ENCODE measurements at places on chromosomes 2 and 18.

GRCh38 chr18:9804517-9805104 is 81.2 kb upstream of the TXNDC2 start:
- DNase-seq: no peak

- DNase-seq: no peak
Measured at GRCh38 chr2:239058766-239059165, 210.9 kb downstream of the TWIST2 start.

DNA sequence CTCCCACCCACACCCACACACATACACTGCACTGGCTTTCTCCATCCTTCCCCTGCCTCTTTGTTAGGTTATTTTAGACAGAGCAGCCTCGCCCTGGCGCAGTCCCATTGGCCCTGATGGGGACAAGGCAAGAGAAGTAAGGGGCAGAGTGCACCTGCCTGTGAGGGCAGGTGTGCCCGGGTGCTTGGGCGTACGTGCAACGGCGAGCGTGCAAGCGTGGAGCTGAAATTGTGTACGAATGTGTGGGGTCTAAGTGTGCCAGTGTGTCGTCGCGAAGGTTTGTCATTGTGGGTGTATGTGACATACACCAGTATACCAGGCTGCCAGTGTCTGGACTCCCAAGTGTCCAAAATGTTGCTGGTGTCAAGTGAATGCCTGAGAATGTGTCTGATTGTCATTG is 544 bp downstream of the LRATD1 start:
- no peak for DNase-seq

DNA sequence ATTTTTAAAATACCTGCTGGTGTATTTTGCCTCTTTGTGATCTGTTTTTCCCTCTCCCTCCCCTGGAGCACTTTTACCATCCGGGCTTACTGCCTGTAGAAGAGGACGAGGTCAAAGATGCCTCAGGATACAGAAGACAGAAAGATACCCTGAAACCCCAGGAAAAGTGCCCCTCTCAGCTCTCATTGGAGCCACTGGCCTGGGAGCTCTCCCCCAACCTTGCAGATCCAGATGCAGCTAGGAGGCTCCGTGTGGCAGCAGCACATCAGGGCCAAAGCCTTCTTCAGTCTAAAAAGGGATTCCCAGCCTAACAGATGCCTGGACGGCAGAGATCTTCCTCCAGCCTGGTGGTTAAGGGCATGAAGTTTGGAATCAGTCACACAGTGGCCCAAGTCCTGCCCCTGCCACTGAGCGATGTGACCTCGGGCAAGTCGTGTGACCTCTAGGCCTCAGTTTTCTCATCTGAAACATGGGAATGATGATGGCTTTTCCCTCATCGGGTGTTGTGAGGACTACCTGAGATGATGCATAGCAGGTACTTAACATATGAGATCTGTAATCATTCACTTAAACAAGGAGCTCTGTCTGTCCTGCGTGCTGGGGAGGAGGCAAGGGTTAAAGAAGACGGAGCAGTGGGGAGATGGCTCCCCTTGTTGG is 239.4 kb downstream of the DYSF start:
- no peak for DNase-seq

DNA sequence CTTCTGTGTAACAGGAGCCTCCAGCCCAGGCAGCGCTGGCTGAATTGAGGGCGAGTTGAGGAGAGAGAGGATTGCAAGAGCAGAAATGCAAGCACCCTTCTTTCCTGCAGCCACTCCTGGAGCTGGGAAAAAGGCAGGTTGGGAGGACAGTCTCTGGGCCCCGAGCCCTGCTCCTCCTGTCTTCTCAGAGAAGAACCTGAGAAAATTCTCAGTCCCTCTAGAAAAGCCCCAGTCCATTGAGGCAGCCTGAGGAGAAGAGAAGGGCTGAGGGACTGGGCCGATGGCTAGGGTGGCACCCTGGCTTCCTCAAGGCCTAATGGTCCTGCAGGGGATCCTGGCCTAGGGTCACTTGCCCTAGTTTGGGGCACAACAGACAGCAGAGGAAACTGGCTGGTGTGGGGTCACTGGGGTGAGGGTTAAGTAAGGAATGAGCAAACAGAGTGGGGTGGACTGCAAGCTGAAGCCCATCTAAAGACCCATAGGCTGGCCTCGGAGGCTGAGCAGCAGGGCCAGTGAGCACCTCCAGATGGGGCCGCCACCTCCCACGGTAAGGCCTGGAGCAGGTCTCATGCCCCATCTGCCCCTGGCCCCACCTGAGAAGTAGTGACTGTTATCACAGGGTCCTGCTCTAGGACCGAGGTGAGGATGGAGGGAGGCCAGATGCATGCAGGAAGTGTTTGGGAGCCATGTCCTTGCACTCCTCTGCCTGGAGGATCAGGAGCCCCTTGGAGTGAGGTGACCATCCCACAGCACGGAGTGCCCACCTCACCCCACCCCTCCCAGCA is 12.4 kb downstream of the CIB4 start:
- DNase-seq: no peak

DNA sequence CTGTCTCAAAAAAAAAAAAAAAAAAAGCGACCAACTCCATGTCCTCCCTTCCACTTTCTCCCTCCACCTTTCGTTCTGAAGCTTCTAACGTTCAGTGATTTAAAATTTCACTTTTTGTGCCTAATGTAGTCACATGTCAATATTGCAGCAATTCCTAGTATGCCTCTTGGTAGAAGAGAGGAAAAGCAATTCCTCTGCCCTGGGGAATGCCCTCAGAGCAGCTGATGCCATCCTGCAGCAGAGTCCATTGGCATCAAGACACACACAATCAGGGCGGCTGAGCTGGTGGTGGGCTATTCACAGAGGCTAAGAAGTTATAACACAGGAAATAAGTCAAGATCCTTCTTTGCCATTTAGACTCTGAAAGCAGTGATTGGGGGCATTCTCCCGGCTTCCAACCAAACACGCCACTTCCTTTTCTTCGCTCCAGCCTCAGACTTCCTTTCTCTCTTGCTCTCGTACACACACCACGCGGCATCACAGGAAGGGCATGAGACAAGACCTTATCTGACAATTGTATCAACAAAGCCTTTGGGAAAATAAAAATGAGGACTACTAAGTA is 71.9 kb downstream of the MOGAT1 start:
- no peak for DNase-seq

- DNase-seq: no peak
Measured at GRCh38 chr18:26970637-26971036, 105.1 kb upstream of the AQP4 start.

DNA sequence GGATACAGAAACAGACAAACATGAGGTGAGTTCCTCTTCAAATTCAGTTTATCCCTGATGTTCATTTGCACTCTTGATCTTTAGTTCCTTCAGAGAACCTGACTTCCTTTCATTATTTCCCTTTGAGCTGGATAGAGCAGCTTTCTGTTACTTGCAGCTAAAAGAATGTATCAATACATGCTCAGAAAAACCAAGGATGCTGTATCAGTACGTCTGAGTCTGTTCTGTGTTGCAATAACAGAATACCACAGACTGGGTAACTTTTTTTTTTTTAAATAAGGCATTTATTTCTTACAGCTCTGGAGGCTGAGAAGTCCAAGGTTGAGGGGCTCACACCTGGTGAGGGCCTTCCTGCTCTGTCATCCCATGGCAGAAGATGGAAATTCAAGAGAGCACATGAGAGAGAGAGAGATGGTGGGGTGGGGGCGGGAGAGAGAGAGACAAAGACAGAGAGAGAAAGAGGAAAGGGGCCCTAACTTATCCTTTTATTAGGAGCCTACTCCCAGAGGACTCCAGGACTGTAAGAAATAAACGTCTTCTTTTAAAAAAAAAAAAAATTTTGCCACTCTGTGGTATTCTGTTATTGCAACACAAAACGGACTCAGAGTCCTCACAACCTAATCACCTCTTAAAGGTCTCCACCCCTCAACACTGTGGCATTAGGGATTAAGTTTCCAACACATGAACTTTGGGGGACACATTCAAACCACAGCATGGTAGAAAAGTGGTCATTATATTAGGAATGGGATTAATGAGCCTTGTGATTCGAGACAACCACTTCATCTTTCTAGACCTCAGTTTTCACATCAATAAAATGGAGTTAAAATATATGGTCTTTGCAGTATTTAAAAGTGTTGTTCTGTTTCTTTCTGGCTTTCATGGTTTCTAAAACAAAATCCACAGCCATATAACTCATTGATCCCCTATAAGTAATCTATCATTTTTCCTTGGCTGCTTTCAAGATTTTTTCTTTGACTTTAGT is 18.4 kb upstream of the SELENOI start:
- no peak for DNase-seq

GRCh38 chr2:168910330-168910729 is 9.2 kb downstream of the G6PC2 start:
- DNase-seq: no peak
